ENCODE measurements at places on chromosomes 7 and 10.

DNA sequence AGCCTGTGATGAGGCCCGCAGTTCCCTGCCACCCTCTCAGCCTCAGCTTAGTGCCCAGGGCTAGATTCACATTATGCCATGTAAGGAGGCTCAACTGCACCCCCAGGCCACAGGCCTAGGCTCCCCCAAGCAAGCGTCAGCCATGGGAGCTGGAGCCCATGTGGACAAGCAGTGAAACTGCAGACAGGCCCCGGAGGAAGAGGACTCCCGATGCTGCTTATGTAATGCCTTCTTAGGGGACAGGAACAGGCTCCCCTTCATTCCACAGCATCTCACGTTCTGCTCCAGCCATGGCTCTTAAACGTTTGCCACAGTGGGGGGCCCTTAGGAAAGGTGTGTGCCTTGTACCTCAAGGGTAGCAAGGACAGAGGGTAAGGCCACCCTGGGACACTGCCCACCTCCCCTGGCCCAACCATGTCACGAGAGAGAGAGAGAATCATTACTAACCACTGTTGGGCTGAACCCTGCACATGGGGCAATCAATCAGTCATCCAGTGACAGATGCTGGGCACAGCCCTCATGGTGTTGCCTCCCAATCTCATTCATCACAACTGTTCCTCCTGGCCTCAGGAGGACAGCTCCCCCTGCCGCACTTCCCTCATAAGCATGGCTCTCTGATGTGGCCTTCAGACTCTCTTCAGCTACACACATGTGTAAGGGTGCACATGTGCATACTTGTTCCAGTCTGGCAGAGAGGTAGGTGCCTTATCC, 263.0 kb downstream of the GRID1 start:
- DNase-seq, result no peak

GRCh38 chr7:44891791-44892190, 6.5 kb upstream of the PURB start:
- no peak for DNase-seq

- DNase-seq, result no peak
Measured at GRCh38 chr10:88172159-88172558, 308.7 kb downstream of the PTEN start.

GRCh38 chr10:58514111-58514770, 1.6 kb downstream of the BICC1 start:
- no peak for DNase-seq

GRCh38 chr7:2616387-2617324, 15.1 kb upstream of the TTYH3 start:
- no peak for DNase-seq

DNA sequence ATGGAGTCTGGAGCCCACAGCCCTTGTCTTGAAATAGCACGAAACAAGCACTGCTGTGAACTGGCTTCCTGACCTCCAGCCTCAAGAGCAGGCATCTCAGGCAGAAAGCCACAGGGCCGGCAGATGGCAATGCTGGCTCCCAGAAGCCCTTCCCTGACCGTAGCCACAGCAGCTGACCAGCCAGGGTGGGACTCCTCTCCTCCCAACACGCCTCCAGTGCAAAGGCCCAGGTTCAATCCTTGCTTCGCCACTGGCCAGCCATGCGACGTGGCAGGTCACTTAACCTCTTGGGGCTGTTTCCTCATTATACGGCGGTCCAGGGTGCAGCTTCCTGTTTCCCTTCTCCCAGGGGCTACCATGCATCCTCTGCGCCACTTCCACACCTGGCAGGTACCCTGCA, 12.8 kb downstream of the PRKAG2 start:
- DNase-seq, result no peak

- no peak for DNase-seq
Measured at GRCh38 chr7:143289421-143289820, 1.3 kb downstream of the CASP2 start.
